Femur (tissue), 1 donor: ENCODE measurements at places on chromosomes 6 and 20.

DNA sequence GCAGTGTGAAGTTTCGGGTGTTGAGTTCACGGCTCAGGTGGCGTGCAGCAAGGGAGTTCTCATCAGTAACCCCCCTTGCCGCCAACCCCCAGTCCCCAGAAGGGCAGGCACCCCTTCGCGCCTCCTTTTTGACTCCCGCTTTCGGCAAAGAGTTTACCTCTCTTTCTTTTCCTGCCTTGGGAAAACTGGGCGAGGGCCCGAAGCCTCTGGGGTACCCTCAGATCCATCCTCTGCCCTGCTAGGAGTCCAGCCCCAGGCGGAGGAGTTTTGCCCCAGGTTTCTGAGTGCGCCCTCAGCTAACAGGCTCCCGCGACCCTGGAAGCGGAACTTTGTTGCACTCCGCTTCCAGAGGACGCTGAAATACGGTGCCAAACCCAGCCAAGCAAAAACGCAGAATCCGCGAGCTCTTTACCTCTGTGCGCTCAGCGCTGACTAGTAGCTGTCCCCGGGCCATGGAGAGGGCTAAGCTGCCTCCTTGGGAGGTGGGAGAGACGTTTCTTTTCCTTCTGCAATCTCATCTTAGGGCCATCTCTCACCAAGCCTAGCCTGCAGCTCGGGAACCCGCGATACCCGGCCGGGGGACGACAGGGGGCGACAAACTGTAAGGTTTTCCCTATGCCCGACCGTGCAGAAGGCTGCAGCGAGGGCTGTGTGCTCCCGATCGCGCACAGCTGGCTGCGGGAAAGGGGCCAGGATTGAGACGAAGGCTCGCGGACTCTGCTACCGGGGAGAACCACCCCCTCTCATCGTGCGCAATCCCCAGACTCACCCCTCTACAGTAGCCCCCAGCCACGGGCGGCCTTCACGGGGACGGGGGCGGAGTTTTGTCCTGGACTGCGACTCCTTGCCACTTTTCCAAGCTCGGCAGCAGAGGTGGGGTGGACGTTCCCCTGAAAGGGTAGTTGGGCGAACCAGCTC, 2.7 kb upstream of the PAX1 start:
- peak; percentile 90 for DNase-seq

GRCh38 chr6:99637629-99638028, 31.0 kb downstream of the PRDM13 start:
- no peak for DNase-seq

- no peak for DNase-seq
Observed at GRCh38 chr6:44731485-44732095, 344.1 kb downstream of the CDC5L start.

DNA sequence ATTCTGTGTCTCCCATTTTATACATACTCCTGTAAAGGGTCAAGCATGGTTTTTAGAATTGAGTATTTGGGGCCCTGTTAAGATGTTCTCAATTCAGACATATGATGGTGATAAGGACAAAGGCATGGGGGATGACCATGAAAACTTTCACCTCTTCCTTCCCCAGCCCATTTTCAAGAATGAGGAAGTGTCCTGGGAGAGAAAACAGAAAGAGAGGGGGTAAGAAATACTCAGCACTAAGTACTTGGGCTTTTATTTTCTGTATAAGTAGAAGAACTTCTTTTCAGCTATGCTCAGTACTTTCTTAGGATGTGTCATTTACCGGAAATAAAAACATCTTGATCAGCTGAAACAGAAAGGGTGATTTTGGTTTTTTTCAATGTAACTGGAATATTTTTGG, 10.9 kb upstream of the MBOAT1 start:
- no peak for DNase-seq

GRCh38 chr6:66662196-66662595, 955.2 kb upstream of the EYS start:
- DNase-seq, result no peak

DNA sequence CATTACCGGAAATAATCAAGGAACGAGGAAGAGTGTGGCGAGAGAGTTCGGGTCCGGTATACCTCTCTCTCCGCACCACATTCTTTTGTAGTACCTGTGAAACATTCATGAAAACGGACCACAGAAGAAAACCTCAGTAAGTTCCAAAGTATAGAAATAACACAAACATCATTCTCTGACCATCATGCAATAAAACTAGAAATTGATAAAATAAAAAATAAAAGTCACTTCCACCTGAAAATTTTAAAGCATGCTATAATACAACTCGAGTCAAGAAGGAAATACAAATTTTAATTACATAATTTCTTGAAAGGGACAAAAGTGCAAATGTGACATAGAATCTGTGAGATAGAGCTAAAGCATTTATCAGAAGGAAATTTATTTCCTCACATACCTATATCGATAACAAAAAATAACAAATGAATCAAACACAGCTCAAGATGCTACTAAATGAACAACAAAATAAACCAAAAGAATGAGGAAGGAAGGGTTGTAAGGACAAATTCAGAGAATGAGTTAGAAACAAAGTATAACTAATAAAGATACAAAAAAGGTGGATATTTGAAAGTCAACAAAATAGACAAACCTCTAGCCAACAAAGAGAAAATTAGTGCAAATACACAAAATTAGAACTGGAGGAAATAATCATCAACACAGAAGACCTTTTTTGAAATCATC, 84.2 kb downstream of the TRIM27 start:
- no peak for DNase-seq

DNA sequence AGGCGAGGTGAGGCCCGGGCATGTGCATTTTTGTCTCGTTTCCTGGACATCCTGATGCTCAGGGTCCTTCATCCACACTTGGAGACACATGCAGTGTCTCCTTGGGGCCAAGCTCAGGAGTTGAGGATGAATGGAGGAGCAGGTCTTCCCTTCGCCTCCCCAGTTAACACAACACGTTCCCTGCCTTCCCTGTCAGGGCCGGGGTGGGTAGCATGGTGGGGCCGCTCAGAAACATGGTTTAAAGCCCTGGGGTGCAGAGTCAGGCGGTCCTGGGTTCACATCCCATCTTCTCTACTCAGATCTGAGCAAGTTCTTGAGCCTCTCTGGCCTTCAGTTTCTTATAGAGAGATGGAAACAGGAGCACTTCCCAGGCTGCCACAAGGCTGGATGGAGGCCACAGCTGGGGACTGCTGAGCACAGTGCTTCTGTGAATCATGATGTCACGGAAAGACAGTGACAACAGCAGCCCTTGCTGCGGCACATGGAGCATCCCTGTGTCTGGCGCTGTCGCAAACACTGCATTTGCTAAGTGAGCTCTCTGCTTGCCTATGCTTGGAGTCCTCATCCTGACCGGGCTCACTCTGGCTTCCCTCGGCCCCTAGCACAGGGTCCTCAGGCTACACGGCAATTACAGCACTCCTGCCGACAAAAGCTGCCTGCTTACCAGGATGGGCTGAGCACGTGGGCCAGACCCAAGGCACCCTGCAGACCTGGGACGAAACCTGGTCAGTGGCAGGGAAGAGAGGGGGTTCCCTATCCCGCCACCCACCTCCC, 45.6 kb upstream of the STX16 start:
- no peak for DNase-seq

GRCh38 chr20:11375966-11376365, 541.7 kb upstream of the BTBD3 start:
- DNase-seq, result no peak
